ENCODE measurements at places on chromosomes 12 and 14.

GRCh38 chr12:51388069-51388799 is 3.0 kb downstream of the GALNT6 start:
- H3K4me3 ChIP-seq: no peak overlapping the region
- H3K27ac ChIP-seq: peak overlapping the region; percentile 66
- no peaks in the 10 kb centered on the region for H3K36me3 ChIP-seq

DNA sequence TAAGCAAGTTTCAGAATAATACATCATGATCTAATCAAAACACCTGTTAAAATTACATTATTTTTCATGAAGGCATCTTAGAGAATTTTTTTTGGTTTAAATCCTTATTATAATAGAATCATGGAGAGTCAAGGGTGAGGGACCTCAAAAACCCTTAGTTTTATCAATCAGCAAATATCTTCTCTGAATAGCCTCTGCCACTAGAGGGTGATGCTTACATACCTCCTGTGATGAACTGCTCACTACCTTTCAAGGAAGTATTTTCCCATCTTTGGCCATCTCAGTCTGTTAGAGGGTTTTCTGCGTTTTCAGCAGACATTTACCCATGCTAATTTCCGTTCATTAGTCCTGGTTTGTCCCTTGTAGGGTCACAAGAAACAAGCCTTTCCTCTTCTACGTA is 200.2 kb downstream of the TRHDE start:
- no peak overlapping the region for H3K27ac ChIP-seq
- H3K27me3 ChIP-seq: no peaks in the 10 kb centered on the region
- DNase-seq: no peak
- no peak overlapping the region for H3K4me3 ChIP-seq

GRCh38 chr14:57617510-57617909 is 123.9 kb upstream of the CCDC198 start:
- no peaks in the 10 kb centered on the region for H3K4me1 ChIP-seq
- DNase-seq: no peak
- H3K36me3 ChIP-seq: no peaks in the 10 kb centered on the region
- H3K27ac ChIP-seq: no peak overlapping the region
- H3K4me3 ChIP-seq: no peak overlapping the region
- no peaks in the 10 kb centered on the region for H3K27me3 ChIP-seq

DNA sequence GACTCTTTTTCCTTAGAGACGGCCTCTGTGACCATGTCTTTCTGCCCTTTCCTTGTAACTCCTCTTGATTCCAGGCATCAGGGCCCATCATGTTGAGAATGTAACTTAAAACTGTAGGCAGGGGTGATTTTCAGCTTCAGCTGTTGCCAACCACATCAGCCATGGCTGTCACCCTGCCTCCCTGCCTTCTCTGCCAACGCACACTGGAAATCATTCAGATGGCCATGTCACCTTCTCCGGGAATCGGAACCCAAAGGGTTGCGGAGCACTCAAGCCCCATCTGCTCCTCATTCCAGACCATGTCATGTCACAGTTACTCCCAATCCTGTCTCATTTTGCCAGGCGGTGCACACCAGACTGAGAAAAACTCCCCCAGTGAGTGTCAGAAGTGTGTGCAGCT is 72.1 kb downstream of the EMP1 start:
- no peaks in the 10 kb centered on the region for H3K36me3 ChIP-seq
- H3K27ac ChIP-seq: no peak overlapping the region
- no peaks in the 10 kb centered on the region for H3K27me3 ChIP-seq
- DNase-seq: no peak

DNA sequence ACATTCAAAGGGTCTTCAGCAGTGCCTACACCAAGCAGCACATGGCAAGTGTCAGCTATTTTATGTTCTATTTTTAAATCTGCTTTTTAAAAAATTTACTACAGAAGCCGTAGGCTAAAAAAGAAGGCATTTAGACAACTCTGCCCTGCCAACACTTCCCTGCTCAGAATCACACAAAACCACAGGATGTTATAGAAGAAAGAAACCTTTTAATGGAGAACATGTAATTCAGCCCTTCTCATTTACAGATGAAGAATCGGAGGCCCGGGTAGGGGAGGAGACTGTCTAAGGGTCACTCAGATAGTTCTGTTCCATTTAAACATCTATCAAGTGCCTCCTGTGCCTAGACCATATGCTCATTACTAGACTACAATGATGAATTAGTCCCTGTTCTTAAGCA is 171.8 kb upstream of the NTF3 start:
- peaks cover 3% of the 10 kb centered on the region for H3K27me3 ChIP-seq
- H3K4me3 ChIP-seq: no peak overlapping the region
- no peaks in the 10 kb centered on the region for H3K36me3 ChIP-seq
- DNase-seq: no peak

DNA sequence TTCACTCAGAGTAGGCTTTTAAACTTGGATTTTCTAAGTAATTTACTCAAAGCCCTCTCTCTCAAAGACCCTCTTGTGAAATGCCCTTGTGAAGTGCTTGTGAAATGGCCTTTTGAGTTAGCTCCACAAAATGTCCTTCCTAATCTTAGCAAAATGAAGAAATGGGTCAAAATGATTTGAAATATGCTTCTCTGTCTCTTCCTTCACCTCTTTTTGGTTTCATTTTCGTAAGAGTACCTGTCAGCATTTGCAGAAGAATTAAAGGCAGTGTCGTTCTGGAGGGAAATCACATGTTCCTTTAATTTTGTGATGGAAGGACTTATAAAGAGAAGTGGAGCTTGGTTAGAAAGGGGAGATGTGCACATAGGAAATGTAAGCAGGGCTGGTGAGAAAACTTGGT is 93.7 kb downstream of the HMGA2 start:
- no peak overlapping the region for H3K4me3 ChIP-seq

GRCh38 chr14:61315313-61315712 is 6.1 kb upstream of the PRKCH start:
- H3K27ac ChIP-seq: no peak overlapping the region
- H3K36me3 ChIP-seq: no peaks in the 10 kb centered on the region
- H3K4me1 ChIP-seq: no peaks in the 10 kb centered on the region

GRCh38 chr14:64826845-64827244 is 52.9 kb downstream of the SPTB start:
- H3K4me1 ChIP-seq: no peaks in the 10 kb centered on the region
- no peak for DNase-seq
- no peaks in the 10 kb centered on the region for H3K36me3 ChIP-seq
- H3K27me3 ChIP-seq: no peaks in the 10 kb centered on the region

DNA sequence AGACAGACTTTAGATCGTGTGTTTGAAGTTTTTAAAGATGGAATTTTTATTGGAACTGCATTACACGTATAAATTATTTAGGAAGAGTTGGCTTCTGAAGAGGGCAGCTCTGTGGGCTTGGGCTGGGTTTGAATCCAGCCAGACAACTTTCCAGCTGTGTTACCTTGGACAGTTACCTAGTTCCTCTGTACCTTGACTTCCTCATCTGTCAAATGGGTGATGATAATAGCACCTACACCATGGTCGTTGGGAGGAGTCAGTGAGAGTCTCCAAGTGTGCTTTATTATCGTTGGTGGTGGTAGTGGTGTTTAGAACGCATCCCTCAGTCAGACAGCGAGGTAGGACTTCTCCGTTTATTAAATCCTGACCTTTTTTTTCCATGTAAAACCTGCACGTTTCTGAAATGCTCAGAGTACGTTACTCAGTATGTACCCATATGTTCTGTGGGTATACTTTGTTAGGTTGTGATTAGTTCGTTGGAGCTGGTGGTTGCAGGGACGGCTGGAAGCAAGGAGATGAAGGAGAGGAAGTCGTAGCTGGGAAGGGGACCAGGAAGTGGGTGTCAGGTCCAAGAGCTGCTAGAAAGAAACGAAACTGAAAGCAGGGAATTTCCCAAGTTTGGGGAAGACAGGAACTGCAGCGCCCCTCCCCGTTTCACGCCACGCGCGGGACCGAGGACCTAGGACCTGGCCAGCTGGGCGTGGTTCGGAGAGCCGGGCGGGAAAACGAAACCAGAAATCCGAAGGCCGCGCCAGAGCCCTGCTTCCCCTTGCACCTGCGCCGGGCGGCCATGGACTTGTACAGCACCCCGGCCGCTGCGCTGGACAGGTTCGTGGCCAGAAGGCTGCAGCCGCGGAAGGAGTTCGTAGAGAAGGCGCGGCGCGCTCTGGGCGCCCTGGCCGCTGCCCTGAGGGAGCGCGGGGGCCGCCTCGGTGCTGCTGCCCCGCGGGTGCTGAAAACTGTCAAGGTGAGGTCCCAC is at the start of gene OAS3:
TSS of gene OAS3 (plus strand) at position 734 of the 979 bp plus-strand sequence. CDS start at position 791, 57 bp downstream.
- H3K4me3 ChIP-seq: peak within 1 kb of the TSS; percentile 64
- no peaks in the 10 kb centered on the region for H3K36me3 ChIP-seq
- no peaks in the 10 kb centered on the region for H3K27me3 ChIP-seq
- DNase-seq: peak; percentile 88
- peak within 1 kb of the TSS; percentile 77 for H3K27ac ChIP-seq

DNA sequence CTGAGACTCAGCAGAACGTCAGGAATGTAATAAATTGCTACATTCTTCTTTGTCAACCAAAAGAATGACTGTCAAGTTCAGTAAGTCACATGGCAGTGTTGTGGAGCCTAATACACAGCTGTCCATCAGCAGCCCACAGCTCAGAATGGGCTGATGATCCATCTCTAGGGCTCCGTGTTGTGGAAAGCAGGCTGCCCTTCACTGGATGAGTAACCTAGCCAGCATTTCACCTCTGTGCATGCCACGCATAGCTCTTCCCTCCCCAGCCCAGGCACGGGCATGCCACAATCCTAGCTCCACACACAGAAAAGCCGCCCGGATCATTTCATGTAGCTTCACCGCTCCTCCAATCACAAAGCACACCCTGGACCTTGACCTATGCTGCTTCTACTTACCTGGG is 878.0 kb upstream of the TMEM132C start:
- no peaks in the 10 kb centered on the region for H3K36me3 ChIP-seq
- H3K4me3 ChIP-seq: no peak overlapping the region
- no peak for DNase-seq
- H3K4me1 ChIP-seq: no peaks in the 10 kb centered on the region
- no peaks in the 10 kb centered on the region for H3K27me3 ChIP-seq

DNA sequence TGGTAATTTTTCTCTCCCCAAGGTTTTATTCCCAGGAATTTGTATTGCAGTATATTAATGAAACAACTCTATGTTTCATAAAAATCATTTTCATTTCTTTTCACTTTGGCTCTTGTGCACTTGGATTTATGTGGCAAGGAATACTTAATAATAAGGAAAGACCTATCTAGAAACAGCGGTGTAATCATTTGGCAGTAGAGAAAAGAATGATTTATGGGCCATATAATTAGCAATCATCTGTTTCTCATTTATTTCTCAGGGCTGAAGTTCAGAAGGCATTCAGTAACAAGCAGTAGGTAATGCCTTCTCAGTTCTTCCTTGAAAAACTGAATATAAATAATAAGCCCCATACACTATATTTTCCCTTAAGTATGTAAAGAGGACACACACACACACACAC is 172.6 kb downstream of the ANO4 start:
- H3K27me3 ChIP-seq: no peaks in the 10 kb centered on the region
- DNase-seq: no peak
- H3K4me3 ChIP-seq: no peak overlapping the region
- H3K4me1 ChIP-seq: no peaks in the 10 kb centered on the region

GRCh38 chr14:73386342-73386741 is 72.0 kb downstream of the NUMB start:
- no peak for DNase-seq
- H3K27me3 ChIP-seq: no peaks in the 10 kb centered on the region
- H3K27ac ChIP-seq: no peak overlapping the region
- no peaks in the 10 kb centered on the region for H3K36me3 ChIP-seq
- H3K4me3 ChIP-seq: no peak overlapping the region

DNA sequence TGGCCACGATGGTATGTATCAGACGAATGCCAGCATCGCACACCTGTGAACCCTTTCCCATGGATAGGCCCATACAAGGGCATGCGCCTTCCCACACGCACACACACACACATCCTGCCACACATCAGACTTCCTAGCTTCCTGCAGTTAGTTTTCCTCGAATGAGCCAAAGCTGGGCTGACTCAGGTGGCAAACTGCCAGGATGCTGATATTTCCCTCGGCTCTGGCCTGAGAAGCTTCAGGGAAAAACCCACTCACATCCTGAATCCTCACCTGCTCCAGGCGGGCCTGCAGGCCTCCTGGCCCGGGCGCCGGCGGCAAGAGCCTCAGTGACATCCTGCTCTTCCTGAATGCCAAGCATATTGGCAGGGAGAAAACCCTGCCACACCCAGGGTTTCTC is 22.4 kb downstream of the CALM1 start:
- H3K4me1 ChIP-seq: no peaks in the 10 kb centered on the region
- peak overlapping the region; percentile 52 for H3K27ac ChIP-seq
- no peak overlapping the region for H3K4me3 ChIP-seq
- DNase-seq: peak; percentile 67

- no peak for DNase-seq
- H3K27ac ChIP-seq: no peak overlapping the region
Measured at GRCh38 chr14:84760489-84761126, 769.3 kb upstream of the FLRT2 start.

DNA sequence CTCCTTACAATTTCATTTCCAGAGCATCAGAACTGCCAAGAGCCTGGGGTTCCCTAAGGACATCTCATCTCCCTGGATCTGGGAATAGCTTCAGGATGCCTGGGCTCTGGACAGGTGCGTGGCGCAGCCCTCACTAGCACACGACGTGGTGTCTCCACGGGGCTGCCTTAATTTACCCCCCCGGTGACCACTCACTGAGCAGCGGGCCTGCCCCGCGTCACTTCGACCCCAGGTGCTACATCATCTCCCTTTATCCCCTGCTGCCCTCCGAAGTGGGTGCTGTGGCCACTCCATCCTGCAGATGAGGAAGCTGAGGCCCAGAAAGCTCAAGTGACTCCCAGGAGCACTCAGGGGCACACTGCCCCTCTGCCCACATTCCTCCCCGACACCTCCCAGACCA is 177.8 kb upstream of the SFSWAP start:
- H3K36me3 ChIP-seq: no peaks in the 10 kb centered on the region
- no peaks in the 10 kb centered on the region for H3K4me1 ChIP-seq
- no peak overlapping the region for H3K4me3 ChIP-seq
- H3K27ac ChIP-seq: no peak overlapping the region
- DNase-seq: no peak

DNA sequence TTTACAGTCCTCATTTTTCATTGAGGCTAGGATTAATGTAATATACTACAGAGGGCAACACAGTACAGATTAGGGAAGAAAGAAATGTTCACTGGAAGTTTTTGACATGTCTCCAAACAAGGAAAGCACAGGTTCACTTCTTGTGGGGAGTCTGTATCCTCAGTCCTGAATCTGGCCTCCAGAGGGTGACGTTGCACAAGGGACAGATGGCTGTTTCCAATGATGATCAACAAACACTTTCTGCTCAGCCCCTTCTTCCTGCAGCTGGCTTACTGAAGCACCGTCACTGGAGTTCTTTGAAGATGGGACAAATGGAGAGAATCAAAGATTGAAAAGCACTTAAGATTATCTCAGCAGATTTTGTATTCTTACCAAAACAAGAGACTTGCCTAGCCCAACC is 123.3 kb upstream of the OR4E1 start:
- no peak overlapping the region for H3K27ac ChIP-seq
- H3K4me3 ChIP-seq: no peak overlapping the region
- no peak for DNase-seq
- no peaks in the 10 kb centered on the region for H3K4me1 ChIP-seq
- H3K36me3 ChIP-seq: no peaks in the 10 kb centered on the region

GRCh38 chr12:83102499-83102898 is 415.8 kb downstream of the TMTC2 start:
- DNase-seq: no peak
- no peaks in the 10 kb centered on the region for H3K27me3 ChIP-seq
- H3K27ac ChIP-seq: no peak overlapping the region
- H3K4me3 ChIP-seq: no peak overlapping the region
- H3K4me1 ChIP-seq: no peaks in the 10 kb centered on the region
